Muscle of leg (tissue), 16 donors: ENCODE measurements at places on chromosomes 1 and 21. TPM values are rescaled to one million over a fixed set of nuclear protein-coding genes. Genes with fewer than 3 reads are reported as not detected.

PIGC gene
- 23.0 TPM for total RNA-seq

ZP4 gene
- not detected for total RNA-seq

SH2D5 gene
- 0.13 TPM for total RNA-seq

S100A7A gene
- total RNA-seq = not detected

PATJ gene
- 5.1 TPM for total RNA-seq

SAMSN1 gene
- 2.2 TPM for total RNA-seq

DYNLT4 gene
- total RNA-seq = 0.40 TPM

NUDT17 gene
- total RNA-seq = 15.9 TPM

SPATA6 gene
- 20.6 TPM for total RNA-seq
